Bronchial epithelial cell (primary cell): ENCODE measurements at places on chromosomes 2 and 18. TPM values are rescaled to one million over a fixed set of nuclear protein-coding genes. Genes with fewer than 3 reads are reported as not detected.

DNA sequence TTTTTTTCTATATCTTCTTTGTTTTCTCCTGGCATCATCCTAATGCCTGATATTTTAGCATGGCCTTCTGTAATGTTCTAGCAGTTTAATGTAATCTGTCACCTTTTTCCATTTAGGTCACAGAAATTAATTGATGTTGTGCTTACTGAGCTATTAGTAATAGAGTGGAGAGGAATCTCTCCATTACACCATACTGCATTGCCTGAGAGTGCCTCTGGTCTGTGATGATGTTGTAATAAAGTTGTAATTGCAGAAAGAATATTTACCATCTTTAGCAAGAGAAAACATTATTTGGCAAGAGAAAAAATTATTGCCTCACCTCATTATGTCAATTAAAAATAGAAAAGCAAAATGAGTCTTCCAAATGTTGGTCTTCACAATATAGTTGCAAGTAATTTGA lies 213.2 kb downstream of the KCNJ3 start:
- no peak for DNase-seq

GRCh38 chr2:149422337-149422990 lies 92.1 kb downstream of the LYPD6 start:
- peak; percentile 71 for DNase-seq

The GFPT1 gene
- 100.0 and 101 TPM in 2 replicates for total RNA-seq

DNA sequence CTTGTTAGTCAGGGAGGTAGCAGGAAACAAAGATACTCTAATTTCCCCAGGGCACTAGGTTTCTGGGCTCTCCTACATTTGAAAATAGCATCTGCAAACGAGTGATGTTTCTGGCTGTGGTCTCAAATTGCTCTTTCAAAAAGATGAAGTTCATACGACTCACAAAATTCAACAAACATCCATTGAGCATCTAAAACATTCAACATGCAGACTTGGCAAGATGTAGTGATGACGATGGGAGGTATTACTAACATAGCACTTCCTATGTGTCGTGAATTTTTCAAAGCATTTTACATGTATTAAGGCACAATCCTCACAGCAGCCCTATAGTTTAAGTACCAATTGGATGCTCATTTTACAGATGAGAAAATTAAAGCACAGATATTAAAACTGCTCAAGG lies 5.2 kb downstream of the CCBE1 start:
- DNase-seq: no peak

The SCN7A gene
- not detected in 2 replicates for total RNA-seq

The GALNT13 gene
- total RNA-seq: 0.26 and 1.3 TPM in 2 replicates

DNA sequence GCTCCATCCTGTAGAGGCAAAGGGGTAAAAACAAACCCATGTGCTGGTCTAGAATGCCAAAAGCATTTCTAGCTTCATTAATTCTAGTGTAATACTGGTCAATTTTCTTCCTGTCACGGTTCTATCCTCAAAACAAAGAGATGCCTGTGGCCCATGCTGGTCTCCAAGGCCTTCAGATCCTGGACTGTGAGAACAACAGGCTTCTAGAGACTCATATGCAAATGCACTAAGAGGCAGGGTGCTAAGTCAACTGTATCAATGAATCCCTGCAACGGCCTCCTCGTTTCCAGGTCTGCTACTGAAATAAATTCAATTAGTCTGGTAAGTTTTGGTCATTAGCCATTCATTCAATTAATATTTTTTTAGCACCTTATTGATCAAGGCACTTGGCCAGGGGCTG lies 4.0 kb downstream of the IFT172 start:
- DNase-seq: no peak

DNA sequence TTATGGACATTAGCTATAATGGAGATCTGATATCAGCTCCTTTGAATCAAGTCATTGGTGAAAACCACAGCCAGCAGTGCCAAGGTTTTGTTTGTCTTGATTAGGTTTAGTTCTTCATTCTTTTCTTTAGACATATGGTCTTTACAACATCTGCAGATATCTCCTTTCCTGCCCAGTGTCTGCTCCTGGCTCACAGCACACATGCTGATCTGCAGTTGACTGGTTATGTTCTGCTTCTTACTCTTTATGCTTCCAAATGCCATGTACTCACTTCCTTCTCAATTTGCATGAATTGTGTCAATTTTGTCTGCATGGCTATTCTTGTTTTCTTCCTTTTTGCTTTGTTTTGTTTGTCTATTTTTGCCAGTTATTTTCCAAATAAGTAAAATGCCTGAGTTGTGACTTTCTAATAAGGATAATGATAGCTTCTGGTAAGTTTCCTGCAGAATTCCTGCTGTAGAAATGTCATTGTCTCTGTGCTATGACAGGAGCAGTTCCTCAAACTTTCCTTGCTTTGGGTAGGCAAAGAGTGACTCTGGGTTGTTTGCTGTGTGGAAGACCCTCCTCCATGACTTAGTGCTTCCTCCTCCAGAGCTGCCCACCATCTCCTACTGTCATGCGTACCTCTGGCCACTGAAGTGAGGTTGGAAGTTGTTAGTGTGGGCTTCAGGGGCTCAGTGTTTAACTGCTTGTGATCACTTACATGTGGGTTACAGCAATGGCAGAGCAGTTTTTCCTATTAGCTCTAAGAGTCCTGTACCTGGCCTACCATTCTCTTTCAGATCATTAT lies 8.2 kb downstream of the ARHGAP25 start:
- no peak for DNase-seq

The CHAC2 gene
- 5.0 and 8.8 TPM in 2 replicates for total RNA-seq

DNA sequence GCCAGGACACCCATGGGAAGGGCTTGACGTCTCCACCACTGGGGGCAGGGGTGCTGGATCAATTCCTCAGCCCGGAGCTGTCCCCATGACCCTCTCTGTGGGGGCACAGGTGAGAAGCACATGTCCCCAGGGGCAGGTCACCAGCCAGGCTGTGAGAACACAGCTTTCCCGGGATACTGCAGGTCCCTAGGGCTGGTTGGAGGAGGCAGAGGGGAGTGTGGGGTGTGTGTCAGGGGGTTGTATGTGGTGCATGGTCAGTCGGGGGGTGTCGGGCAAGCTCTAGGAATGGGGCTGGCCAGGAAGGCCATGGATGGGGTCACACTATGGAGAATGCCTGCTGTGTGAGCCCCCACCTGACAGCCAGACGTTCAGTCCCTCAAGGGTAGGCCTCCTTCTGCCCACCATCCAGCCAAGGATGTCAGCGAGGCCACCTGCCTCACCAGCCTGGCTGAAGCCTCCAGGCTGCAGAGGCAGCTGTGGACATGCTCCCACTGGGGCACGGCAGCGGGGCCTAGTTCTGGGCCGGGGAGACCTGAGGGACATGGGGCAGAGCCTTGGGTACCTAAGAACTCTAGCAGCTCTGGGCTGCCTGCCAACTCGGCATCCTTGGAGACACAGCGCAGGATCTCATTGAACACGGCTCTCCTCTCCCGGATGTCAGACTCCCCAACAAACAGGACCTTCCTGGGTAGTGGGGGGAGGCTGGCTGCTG lies 10.3 kb downstream of the HS1BP3 start:
- no peak for DNase-seq

DNA sequence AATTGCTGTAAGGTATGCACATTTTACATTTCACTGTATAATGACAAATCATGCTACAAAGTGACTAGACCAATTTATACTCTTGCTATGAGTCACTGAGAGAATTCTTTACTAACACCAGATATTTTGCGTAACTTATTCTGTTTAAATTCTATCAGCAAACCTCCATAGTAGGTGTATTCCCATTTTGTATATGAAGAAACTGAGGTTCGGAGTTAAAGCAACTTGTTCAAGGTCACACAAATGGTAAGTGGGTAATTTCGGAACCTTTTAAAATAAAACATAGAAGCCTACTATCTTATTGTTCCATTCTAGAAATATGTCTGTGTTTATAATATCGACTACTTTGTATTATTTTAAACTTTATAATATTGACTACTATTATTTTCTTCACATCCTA lies 15.9 kb upstream of the CPS1 start:
- DNase-seq: peak; percentile 9

- peak; percentile 84 for DNase-seq
Measured at GRCh38 chr2:83055376-83056010, 1403.6 kb downstream of the SUCLG1 start.

The STAT4 gene
- 7.1 and 12.3 TPM in 2 replicates for total RNA-seq

The ADGRF3 gene
- total RNA-seq: not detected in 2 replicates

DNA sequence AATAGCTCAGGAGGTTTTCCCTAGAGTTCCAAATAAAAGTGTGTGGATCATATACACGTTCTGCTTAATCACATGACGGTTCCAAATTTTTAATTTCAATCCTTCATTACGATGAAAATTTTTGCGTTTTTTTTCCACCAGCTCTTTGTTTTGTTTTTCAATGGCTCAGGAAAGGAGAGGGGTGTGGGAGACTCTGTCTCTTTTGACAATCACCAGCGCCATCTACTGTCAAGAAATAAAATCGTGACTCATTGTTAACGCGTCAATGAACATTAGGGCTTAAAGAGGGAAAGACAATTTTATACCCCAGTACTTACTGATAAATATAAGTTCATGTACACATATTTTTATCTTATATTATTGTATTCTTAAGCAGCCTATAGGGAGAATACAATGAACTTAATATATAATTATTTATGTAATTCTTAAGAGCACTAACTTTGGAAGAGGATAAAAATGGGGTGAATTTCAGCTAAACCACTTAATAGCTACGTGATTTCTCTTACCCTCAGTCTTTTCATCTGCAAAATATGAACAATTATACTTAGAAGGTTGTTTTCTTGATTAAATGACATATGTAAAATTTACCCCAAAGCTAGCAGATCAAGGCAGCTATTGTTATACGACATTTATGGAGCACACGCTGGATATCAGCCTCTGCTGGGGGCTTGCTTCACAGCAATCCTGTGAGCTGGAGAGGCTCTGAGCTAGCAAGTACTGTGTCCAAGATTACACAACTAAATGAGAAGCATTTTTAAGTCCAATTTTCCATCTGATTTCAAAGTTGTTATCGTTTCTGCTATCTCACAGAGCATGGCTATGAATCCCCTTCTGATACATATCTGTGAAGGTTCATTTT lies 47.4 kb upstream of the RMDN2 start:
- DNase-seq: peak; percentile 65
